Mucosa of gallbladder (tissue), 1 donor: ENCODE measurements at places on chromosomes 16 and 17. TPM values are rescaled to one million over a fixed set of nuclear protein-coding genes. Genes with fewer than 3 reads are reported as not detected.

DNA sequence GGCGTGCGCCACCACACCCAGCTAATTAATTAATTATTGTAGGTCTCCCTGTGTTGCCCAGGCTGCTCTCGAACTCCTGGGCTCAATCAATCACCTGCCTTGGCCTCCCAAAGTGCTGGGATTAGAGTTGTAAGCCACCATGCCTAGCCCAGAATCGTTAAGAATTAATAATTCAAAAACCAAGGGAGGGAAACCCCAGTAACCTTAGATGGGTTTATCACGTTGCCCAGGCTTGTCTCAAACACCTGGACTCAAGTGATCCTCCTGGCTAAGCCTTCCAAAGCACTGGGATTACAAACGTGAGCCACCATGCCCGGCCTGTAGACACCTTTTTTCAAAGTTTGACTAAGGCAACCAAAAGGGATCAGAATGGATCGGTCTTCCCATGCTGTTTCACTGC lies 21.6 kb downstream of the CD300LF start:
- no peak for DNase-seq

DNA sequence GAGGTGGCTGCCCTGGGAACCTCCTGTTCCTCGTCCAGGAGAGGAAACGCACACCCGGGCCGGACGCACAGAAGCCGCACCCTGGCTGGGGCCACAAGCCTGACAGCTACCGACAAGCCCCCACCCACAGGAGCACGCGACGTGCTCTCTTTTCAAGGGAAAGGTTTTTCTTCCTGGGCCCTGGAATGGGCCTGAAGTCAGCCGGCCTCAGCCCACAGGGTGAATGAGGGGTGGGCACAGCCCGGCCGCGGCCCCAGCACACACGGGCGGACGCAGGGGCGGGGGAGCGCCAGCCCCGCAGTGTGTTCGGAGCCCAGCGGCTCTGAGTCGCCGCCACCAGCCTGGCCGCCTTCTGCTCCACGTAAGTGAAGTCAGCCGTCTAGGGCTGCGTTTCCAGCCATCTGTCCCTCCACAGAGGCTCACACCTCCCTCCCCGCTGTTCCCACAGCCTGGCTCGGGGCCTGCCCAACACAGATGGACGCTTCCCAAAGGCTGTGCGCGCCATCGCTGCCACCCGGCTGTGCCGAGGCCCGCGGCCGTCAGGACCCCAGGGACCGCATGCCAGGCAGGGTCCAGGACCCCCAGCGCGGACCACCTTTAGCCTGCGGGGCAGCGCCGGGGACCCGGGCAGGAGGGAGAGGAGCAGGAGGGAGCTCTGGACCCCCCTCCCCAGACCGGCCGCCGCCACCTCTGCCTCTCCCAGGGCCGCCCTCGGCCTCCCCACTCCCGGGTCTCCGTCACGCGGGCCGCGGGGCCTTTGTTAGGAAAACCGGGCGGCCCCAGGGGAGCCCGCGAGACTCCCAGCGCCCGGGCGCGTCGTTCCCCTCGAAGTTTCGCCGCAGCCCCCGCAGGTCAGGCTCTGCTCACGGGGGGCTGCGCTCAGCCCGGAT lies 36.8 kb downstream of the CBFA2T3 start:
- DNase-seq: no peak

MYH13 gene
- total RNA-seq: not detected

DNA sequence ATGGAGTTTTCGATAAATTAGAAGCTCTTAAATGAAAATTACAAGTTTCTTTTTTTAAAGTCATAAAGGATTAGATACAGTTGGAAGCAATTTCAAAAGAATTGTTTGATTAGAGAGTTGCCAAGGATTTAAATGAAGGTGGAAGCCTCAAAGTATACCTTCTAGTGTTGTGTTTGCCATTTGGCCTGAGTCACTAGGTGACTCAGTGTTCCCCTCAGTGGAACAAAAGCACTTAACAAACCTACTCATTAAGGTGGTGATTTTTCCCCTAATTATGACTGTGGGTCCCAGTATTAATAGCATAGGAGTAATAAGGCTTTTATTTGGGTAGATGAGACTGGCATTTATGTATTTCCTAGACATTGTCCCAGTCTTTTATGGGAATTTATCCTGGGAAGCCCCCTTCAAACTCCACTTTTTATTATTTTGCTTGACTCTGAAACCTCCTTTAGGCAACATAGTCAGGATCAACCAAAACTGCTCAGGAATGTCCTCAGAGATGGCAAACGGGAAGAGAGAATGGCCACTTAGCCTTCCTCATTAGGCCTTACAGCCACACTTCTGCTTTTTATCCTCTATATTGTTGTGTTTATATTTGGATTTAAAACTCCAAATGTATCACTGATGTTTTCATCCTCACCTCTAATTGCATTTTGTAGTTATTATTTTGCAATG lies 161.0 kb downstream of the FTO start:
- DNase-seq: no peak

GRCh38 chr17:30422171-30422570 lies 43.4 kb downstream of the CPD start:
- DNase-seq: no peak

DNA sequence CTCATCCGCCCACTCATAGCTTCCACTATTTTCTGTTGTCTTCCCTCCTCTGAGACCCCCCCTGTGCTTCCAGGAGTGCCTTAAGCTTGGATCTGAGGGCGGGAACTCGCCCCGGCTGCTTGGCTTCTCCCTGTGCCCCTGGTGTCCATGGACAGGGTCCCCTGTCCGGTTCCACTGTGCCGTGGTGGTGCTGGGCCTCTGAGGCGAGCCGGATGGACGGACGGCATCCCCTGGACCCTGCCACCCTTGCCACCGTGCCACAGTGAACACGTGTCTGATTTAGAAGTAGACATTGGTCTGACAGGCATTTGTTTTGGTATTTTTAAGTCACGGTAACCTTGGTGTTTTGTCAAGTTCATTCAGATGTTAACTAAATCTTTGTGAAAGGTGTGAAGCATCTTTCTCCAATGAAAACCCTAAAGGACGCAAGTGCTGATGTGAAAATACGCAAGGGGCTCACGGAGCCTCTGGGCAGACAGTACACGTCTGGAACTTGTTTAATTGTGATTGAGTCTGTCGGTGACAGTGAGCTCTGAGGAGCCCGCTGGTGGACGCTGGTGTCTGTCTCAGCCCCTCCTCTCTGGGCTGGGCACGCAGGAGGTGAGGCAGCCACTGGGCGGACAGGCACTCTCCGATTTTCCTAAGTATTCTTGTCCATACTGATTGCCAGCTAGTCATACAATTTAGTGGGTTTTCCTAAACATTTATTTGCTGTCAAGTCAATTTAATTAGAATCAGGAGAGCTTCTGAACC lies 26.3 kb downstream of the ZNF750 start:
- DNase-seq: no peak

GRCh38 chr17:79677646-79678045 lies 53.1 kb upstream of the ENPP7 start:
- no peak for DNase-seq

DNA sequence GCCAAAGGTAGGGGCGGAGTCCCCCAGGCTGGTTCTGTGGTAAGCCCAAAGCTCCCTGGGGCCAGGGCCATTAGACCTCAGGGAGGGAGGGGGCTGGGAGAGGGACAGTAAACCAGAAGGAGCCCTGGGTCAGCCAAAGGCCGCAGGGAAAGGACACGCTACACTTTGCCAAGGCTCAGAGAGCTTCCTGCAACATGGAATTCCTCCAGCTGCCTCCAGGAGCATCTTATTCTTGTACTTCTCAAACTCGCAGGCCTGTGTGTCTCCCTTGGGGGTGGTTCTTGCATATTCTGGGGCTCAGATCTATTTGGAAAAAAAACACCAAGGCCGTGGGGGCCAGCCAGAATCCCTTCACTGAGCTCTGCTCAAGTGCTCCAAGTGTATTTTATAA lies 25.1 kb downstream of the AKAP1 start:
- DNase-seq: peak; percentile 54

- no peak for DNase-seq
Observed at GRCh38 chr17:622356-622755, 92.3 kb downstream of the VPS53 start.

MYL4 gene
- total RNA-seq: 0.55 TPM

GRCh38 chr16:79121906-79122305 lies 478.6 kb downstream of the MAF start:
- no peak for DNase-seq

ZNF652 gene
- 67.4 TPM for total RNA-seq

DNA sequence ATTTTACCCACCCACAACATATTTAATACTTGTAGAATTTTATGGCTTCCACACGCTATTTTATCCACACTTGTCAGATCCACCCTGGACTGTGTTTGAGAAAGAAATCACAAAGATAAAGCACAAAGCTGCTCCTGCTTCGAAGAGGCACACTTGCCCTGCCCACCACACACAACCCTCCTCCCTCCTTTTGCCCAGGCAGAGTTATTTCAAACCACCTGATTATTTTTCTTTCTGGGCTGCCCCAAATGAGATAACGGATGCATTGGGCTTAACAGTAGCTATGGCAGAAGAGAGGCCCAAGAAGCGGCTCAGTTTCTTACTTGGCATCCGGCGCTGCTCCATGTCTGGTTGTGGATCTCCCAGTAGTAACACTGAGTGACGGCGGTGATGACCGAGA lies 27.2 kb downstream of the PKD1L3 start:
- DNase-seq: no peak

C16orf92 gene
- not detected for total RNA-seq

KRTAP4-5 gene
- not detected for total RNA-seq

CHRNE gene
- total RNA-seq: 9.4 TPM

TLCD3A gene
- total RNA-seq: 30.2 TPM

DNA sequence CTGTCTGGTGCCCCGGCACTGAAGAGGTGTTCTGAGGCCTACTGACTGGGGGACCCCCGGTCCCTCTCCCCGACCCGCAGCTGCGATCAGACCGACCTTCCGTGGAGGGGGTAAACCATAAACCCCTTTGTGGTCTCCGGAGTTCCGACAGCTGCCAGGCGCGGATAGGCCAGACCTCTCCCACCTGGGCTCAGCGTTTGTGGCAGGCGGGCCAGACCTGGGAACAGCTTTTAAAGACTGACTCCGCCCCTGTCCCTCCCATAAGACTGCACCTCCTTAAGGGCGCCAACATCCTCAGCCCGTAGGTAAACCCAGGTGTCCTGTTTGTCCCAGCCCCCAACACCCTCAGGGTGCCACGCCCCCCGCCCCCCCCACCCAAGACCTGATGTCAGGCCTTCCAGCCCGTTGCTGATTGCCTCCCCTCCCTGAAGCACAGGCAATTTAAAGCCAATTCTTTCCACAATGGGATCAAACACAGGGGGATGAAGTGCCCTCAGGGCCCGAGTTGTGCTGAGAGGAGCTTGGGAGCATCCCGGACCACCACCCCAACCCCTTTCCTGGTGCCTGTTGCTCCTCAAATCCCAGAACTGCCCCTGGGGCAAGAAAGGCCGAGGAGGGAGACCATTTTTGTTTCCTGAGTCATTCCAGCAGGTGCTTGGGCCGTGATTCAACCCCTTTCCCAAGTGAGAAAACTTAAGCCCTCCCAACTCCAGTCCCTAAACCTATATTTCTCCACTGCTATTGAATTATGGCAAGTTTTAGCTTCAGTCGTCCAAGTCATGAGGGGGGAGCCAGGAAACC lies at the start of gene SOX15:
Gene SOX15, minus strand, starts transcription at position 204 of the 801 bp plus-strand sequence. CDS start 418 bp downstream, outside the sequence.
- no peak for DNase-seq

GRCh38 chr17:33647956-33648355 lies 354.9 kb upstream of the ASIC2 start:
- DNase-seq: peak; percentile 22

GFOD2 gene
- 25.9 TPM for total RNA-seq

BAIAP3 gene
- 2.6 TPM for total RNA-seq

DNA sequence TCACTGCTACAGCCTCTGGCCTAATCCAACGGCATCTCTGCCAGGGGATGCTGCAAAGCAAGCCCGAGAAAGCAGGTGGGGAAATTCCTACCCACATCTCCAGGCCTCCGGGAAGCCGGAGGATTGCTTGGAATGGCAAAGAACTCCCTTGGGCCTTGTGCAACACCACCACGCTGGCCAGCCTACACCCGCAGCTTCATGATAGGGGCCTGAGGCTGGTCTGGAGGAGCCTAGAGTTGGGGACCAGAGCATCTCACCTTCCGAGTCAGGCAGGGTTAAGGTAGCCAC lies 20.3 kb downstream of the GGA3 start:
- no peak for DNase-seq

DNA sequence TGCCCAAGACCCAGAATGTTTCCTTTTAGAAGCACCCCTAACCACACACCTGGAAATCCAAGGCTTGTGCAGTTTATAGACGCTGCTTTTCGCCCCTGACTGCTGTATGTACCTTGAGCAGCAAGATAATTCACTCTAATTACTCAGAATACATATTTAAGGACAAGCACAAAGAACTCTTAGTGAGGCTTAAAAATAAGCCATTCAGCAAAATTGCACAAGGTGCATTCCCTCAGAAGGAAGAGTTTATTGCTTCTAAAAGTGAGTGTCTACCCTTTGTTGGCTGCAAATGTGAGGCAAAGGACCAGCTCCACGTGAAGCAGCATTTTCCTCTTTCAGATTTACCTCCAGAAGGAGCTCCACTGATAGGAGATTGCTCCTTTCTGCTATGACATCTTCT lies 208.4 kb downstream of the RBFOX1 start:
- no peak for DNase-seq

KRTAP4-9 gene
- not detected for total RNA-seq

DNA sequence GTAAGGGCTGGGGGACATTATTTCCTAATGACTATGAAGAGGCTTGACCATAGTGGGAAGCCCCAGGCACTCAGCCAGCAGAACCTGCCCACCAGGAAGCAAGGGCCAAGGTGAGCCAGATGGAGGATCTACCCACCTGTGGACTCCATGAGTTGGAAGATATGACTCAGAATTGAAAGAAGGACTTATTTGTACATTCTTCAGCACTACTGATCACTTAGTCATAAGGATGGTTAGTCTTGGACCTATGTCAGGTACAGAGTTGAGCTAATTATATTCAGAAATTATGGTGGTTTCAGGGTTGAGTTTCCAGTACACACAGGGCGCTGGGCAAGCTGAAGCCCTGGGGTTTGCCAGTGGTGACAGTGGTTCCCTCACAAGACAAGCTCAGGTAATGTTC lies 24.0 kb upstream of the GRIN2A start:
- no peak for DNase-seq

GRCh38 chr17:78272181-78272913 lies 40.9 kb downstream of the TMEM235 start:
- peak; percentile 66 for DNase-seq

GRCh38 chr16:54657058-54657708 lies 273.5 kb upstream of the IRX5 start:
- DNase-seq: no peak

- no peak for DNase-seq
Observed at GRCh38 chr16:88790312-88791211, 5.5 kb upstream of the PIEZO1 start.

- no peak for DNase-seq
Observed at GRCh38 chr17:66929591-66929990, 34.9 kb upstream of the CACNG4 start.

GRCh38 chr17:47869114-47869513 lies 18.2 kb upstream of the SP6 start:
- DNase-seq: no peak

GRCh38 chr16:30698816-30699614 lies at the start of gene SRCAP:
TSS of gene SRCAP (plus strand) at chr16:30699171. CDS start at chr16:30700825, 1,654 bp downstream.
- DNase-seq: peak; percentile 83

GRCh38 chr16:22340945-22341344 lies 33.5 kb downstream of the CDR2 start:
- DNase-seq: no peak
